ENCODE measurements at places on chromosomes 1 and 21.

DNA sequence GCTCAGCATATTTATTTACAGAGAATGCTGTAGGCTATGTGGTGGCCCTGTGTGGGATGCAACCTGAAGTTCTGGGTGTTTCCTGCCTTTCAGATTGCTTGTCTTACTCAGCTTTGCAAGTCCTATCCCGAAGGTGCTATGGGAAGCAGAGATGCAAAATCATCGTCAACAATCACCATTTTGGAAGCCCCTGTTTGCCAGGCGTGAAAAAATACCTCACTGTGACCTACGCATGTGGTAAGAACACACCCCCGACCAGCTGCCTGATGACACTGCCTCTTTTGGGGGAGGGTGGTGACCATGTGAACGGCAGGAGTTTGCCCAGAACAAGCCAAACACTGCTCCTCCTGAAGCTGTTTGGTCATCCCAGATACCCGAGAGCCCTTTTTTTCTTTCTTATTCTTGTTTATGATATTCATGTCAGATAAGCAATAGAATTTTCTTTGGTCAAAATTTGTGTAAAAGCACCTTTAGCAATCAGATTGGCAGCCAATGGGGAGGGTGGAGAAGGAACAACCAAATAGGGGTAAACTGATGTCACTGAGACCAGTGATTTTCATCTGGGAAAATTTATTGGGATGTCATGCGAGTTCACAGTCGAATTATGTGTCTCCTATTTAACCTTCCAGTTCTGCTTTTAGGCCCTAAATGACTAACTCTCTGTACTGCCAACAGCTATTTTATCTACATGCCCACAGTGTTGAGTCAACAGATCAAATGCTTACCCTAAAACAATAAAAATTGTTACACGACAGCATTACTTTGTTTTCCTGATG lies 82.6 kb downstream of the EVA1C start:
- no peak for DNase-seq

- DNase-seq, result no peak
These were observed 34.1 kb upstream of the DIP2A start for GRCh38 chr21:46424621-46425020.

GRCh38 chr1:233188061-233188460 lies 107.5 kb downstream of the PCNX2 start:
- no peak for DNase-seq

DNA sequence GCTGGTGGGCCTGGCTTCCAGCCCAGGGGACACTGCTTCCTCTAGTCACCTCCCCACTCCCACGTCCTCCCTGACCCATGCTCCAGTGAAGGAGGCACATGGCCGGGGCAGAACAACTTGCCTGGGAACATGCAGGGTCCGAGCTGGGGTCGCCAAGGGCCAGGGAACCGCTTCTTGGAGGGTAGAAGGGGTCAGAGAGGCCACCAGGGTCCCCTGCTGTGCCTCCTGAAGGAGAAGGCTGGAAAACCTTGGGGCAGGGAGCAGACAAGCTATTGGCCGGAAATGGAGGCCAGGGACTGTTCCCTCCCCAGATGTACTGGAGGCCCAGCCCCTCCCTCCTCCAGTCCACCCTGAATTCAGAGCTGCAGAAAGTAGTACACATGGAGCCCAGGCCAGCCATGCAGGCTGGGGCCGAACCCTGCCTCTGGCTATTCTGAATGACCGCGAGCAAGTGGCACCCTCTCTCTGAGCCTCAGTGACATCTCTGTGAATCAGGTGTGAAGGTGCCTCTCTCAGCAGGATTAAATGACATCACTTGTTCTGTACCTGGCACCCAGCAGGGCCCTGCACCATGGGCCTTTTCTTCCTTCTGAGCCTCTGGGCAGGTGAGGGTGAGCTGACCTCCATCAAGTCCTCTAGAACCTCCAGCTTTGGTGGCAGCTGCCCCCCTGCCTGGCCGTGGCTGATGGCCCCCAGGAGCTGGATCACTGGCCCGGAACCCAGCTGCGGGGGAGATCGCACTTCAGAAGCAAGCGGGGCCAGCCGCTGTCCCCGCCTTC lies 15.7 kb downstream of the SPOCD1 start:
- peak; percentile 38 for DNase-seq

GRCh38 chr21:28325618-28326017 lies 667.1 kb downstream of the LTN1 start:
- no peak for DNase-seq

DNA sequence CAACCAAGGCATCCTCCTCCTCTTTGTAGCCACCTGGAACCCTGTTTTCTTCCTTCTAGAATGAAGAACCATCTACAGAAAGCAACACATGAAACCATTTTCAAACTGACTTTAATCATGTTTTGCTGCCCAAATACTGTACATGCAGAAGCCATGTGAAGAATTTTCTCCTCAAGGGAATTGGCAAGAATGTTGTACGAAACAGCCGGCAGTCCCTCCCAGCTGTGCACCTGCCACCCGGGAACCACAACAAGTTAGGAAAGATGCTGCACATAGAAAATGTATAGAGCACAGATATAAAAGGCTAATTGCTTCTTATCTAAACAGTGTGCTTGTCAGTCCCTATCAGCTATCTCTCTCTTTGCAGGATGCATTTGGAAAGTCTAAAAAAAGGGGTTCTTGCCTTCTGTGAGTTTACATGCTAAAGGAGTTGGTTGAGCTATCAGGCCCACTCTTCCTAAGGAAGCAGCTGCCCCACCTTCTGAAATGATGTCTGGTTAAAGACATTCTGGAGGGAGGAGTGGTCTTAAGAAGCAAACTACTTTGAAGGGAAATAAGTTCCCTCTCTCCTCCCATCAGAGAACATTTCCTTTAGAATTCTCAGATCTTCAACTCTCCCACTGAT lies 44.8 kb downstream of the RIMS3 start:
- DNase-seq, result peak; percentile 15

GRCh38 chr1:27548858-27549719 lies 54.9 kb downstream of the AHDC1 start:
- no peak for DNase-seq

- DNase-seq, result no peak
These were observed 389.8 kb upstream of the ADGRL2 start for GRCh38 chr1:81410941-81411340.

GRCh38 chr1:240575981-240576662 lies 35.8 kb downstream of the GREM2 start:
- DNase-seq, result no peak

- no peak for DNase-seq
These were observed 252.4 kb upstream of the KAZN start for GRCh38 chr1:14345946-14346550.

- DNase-seq, result no peak
These were observed 112.5 kb downstream of the TAS1R2 start for GRCh38 chr1:18746981-18747380.

DNA sequence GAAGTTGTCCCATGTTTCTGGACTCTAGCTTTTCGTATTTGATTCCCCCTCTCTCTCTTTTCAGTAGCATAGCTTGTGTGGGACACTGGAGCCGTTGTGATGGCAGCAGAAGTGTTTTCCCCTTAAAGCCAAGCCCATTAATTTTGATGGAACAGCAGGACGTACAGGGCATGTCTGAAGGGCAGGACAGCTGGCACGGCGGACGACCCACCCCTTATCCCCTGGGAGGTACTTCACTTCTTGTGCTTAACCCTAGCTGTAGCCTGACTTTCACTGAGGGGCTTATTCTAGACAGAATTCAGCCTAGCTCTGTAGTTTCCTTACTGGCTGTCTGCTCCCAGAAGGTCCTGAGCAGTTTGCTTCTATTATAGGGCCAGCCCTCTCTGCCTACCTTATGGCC lies 8.6 kb upstream of the PPFIA4 start:
- no peak for DNase-seq

- DNase-seq, result peak; percentile 43
These were observed 31.3 kb upstream of the ACTRT2 start for GRCh38 chr1:2989976-2990375.

DNA sequence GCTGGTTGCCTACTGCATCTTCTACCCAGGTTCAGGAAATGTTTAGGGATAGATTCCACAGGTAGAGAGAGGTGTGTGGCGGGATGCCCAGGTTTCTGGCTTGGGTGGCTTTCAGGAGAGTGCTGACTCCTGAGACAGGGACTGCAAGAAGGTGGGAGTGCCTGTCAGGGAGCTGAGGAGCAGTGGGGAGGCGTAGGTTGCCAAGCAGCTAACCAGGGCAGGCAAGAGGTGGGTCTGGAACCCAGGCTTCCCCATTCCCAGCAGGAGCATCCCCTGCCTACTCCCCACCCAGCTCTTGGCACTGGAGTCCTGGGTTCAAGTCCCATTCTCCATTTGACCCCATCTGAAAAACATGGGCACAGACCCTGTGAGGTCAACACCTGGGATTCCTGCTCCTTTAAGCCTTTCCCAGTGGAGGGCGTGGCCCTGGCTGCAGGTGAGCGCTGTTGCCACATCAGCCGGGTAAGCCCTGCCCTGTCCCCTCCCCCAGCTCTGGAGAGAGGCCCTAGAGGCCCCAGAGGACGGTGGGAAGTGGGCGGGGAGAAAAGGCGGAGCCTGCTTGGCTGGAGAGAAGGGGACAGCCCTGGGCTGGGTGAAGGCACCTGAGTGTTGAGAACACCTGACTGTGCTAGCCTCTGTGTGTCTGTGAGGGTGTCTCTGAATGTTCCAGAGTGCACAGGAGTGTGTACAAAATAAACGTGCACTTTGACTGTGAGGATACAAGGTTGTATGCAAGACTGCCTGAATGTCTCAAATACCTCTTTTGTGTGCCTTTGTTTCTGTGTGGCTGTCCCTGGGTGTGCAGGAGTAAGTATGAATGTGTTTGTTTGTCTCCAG lies 14.0 kb upstream of the SYNC start:
- DNase-seq, result no peak

GRCh38 chr1:7313826-7314225 lies 457.3 kb upstream of the VAMP3 start:
- no peak for DNase-seq

- no peak for DNase-seq
These were observed 369.4 kb upstream of the B3GALT2 start for GRCh38 chr1:193555662-193556441.

GRCh38 chr1:243275316-243275715 lies 19.5 kb downstream of the SDCCAG8 start:
- no peak for DNase-seq

- no peak for DNase-seq
These were observed 95.1 kb downstream of the ST3GAL3 start for GRCh38 chr1:43802356-43802980.

DNA sequence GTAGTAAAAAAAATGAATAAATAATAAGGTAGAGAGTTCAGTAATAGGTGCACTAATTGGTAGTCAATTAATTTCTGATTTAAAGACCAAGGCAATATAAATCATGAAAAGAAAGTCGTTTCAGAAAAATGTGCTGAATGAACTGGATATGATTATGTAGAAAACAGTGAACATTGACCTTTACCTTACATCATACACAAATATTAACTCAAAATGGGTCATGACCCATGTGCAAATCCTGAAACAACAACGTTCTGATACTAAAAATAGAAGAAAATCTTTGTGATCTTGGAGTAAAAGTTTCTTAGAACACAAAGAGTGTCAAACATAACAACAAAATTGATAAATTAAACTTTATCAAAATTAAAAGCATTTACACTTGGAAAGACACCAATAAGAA lies 39.1 kb downstream of the COL11A1 start:
- no peak for DNase-seq

- peak; percentile 72 for DNase-seq
These were observed 97.0 kb downstream of the OBSCN start for GRCh38 chr1:228304766-228305395.

- no peak for DNase-seq
These were observed 406.9 kb upstream of the NCAM2 start for GRCh38 chr21:20591284-20591683.

GRCh38 chr1:117795190-117795589 lies 134.2 kb downstream of the GDAP2 start:
- no peak for DNase-seq

DNA sequence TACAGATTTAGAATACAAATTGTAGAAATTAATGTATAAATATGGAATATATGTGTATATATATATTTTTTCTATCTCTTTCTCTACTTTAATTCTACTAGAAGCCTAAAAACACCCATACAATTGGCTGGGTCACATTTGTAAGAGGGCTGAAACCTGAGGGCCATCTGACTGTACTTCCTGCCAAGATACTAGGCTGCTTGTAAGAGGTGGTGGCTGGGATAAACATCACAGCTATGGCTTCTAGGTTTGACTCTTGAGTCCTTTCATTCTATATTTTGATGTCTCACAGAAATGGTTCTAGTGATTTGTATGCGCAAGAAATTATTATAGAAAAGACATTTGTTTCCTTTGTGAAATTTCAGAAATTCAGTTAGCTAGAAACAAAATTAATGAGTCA lies 1155.2 kb upstream of the B3GALT2 start:
- no peak for DNase-seq

GRCh38 chr1:95548211-95548610 lies 314.2 kb downstream of the RWDD3 start:
- no peak for DNase-seq

GRCh38 chr1:24216276-24217074 lies 29.4 kb upstream of the IFNLR1 start:
- DNase-seq, result no peak

DNA sequence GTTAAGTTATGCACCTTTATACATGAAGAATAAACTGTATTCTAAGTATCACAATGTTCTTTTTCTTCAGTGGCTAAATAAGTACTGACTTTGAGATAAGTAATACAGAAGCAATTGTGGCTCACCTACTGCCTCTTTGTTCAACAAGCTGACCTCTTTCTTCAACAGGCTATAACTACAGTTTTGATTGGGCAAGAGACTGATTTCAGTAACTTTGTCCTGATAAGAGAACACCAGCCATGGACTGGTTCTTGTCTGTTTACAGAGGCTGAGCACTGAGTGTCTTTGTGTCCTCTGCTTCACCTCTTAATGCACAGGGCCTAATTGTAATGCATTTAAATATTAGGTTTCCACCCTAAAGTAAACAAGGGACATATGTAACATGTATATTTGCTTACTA lies 34.6 kb upstream of the PDE4B start:
- no peak for DNase-seq

Measured in cardiac septum (tissue), 1 donor.